ENCODE measurements at places on chromosomes 12 and 14.

GRCh38 chr14:38083039-38083438, 124.7 kb upstream of the SSTR1 start:
- DNase-seq = no peak

DNA sequence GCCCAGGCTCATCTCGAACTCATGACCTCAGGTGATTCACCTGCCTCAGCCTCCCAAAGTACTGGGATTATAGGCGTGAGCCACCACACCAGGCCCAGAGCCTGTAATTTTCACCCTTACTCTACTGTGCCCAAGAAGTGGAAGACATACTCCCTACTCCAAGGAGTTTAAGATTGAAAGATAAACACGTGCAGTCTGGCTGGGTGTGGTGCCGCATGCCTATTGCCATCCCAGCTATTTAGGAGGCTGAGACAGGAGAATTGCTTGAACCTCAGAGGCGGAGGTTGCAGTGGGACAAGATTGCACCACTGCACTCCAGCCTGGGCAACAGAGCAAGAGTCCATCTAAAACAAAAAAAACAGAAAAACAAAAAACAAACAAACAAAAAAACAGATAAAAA, 90.0 kb downstream of the NINJ2 start:
- no peak for DNase-seq

DNA sequence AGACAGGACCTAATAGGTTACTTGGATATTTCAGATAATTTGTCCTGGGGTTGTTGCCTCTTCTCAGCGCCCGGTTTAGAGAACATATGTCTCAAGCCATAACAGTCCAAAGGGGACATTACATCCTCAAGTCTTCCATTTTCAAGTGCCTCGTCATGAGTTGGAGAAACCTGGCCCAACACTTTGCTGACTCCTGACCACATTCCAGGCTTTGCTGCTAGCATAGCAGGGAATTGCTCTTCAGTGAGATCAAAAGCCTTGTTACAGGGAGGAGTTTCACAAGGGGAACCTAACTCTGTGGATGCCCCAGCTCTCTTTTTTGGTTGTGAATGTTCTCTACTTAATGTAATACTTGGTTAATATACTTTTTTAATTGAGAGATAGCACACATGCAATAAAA, 8.2 kb upstream of the MMP19 start:
- no peak for DNase-seq

DNA sequence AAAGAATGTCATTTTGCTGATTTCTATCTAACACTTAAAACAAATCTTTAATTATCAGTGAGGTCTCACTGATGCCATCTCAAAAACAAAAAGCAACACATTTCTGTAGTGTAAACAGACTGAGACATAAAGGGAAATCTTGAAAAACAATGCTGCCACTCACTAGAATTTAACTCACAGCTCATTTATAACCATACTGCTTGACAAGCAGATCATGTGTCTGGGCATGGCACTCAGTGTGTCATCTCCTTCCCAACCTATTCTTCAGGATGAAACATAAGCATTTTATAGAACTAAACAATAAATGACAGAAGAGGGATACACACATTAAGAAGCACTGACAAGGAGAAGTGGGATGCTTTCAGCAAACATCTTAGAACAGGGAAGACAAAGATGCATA, 22.4 kb downstream of the ATF7 start:
- DNase-seq = no peak

- no peak for DNase-seq
Observed at GRCh38 chr14:43001731-43002130, 1395.1 kb downstream of the LRFN5 start.

- DNase-seq = no peak
Observed at GRCh38 chr12:77299001-77299400, 233.6 kb upstream of the E2F7 start.

DNA sequence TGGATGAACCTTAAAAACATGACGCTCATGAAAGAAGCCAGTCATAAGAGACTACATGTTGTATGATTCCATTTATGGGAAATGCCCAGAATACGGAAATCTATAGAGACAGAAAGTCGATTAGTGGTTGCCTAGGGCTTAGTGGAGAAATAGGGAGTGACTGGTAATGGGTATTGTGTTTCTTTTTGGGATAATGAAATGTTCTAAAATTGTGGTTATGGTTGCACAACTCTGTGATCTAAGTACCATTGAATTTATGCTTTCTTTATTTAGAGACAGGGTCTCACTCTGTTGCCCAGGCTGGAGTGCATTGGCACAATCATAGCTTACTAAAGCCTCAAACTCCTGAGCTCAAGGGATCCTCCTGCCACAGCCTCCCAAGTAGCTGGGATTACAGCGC, 8.0 kb downstream of the RBMS2 start:
- DNase-seq = no peak

DNA sequence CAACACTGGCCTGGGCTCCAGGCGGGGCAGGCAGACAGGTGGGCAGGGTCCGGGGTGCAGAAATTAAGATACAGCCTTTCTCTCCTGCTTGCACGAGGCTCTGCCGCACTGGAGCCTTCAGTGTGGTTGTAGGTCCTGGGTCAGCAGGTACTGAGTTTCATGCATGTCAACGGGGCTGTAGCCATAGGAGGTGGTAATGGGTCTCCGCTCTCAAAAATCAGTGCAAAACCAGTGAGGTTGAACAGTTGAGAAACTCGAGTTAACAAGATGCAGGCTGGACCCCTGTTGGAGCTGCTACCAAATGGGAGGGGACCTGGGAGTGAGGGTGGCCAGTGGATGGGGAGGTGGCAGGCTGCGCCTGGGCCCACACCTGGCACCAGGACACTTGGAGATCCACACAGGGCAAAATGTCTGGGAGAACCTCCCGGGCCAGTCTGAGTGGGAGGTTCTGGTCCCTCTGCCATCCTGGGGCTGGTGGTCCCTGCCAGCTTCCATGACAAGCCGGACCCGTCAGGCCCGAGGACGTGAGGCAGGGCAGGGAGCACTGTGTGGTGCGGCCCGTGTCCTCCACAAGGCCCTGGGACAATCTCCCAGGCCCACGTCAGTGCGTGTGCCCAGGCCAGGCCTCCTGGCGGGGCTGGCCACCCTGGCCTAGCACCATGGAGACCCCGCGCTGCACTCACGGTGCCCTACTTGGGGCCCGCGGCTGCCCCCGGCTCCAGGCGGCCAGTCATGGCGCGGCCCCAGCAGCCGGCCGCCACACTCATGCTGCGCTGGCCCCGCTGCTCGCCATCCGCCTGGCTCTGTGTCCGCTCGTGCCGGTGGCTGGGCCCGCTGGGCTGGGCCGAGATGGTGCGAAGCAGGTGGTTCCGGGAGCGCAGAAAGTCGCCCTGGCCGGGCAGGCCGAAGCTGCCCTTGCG, 5.1 kb downstream of the ARL6IP4 start:
- no peak for DNase-seq

GRCh38 chr12:92465786-92466295, 236.9 kb upstream of the PLEKHG7 start:
- no peak for DNase-seq

GRCh38 chr14:87864356-87865270, 128.4 kb downstream of the GALC start:
- DNase-seq = peak; percentile 17

DNA sequence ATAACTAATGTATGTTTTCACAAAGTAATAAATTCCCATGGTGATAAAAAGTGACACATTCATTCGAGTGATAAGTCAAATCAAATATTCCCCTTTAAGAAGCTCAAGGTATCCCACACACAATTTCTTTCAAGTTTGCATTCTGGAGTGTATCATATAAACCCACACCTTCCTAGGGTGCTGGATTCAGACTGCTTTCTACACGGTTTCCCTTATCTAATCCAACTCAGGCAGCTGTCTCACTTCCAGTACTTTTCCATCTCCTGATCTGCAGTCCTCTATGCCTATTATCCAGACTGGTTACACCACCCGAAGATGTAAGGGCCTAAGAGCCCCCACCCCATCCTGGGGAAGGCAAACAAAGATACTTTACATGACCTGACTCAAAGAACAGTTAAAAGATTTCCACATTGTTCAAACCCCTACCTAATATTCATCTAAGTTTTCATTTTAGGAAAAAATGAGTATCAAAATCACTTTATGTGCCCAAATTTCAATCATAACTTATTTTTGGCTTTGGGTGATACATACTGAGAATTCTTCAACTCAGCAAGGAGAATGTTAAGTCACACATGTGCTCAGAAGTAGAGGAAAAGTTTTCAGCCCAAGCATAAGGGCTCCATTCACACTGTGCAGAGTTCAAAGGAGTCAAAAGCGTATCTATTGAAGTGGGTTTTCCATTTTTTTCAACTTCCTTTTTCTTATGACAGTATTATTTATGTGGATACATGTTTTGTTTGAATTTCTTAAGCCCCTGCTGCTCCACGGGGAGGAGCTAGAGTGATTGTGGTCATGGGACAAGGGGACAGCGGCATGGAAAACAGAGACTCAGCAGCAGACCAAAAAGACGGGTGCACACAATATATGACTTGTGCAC, 41.8 kb downstream of the CORO1C start:
- no peak for DNase-seq

DNA sequence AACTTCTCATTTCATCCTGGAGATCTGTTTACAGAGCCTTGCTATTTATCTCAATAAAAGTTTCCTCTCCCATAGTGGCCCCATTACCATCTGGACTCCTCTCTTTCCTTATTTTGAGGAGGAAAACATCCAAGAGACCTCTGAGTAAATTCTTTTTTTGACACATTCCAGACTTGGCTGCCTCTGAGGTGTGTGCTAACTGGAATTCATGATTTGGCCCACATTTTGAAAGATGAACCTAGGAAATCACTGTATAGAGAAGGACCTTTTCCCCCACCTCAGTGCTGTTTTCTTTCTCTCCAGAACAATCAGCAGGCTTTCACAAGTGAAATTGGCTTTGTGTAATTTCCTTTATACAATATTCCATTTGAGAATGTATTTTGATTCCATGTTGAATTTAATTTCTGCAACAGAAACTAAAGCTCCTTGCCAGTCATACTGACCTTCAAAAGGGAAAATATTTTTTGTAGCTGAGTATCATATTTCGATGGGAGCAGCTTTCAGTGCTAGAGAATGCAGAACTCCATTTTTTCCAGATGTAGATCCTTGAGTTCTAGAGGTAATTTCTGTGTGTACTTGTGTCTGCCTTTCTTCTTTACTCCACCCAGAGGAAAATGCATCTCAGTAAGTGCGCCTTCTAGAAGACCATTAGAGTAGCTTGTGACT, 244.9 kb upstream of the RGS6 start:
- no peak for DNase-seq

DNA sequence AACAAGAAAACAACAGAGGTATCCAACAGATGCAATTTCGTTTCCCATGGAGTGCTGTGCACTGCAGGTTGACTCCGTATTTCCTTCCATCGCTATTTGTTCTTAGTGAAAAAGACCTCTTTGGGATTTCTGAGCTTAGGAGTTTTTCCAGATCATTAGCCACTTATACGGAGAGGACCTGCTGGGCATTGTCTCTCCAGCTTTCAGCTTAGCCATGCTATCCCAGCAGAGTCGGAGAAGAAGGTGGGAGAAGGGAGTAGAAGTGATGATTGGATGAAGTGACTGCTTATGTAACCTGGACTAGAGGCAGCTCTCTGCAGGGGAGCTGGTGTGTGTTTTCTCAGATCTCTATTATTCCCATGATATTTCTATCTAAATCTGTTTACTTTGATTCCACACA, 737.7 kb downstream of the DIO2 start:
- no peak for DNase-seq

- DNase-seq = no peak
Observed at GRCh38 chr14:75794615-75795038, 133.6 kb downstream of the TTLL5 start.

- peak; percentile 62 for DNase-seq
Observed at GRCh38 chr12:95336387-95337067, 118.9 kb downstream of the VEZT start.

DNA sequence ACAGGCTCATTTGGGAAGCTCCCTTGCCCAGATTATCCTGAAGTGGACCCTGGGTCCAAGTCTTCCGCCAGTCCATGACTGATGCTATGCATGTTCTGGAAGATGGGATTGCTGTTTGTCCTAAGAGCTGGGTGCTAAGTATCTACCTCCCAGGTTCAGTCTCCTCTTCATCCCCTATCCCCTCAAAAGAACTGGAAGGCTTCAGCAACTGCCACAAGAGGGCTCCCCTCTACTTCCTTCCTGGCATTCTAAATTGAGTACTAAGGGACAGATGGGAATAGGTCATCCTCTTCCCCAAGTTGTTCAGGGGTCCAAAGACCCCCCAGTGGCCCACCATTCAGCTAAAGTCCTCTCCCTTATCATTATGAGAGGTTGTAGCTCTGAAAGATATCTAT, 9.0 kb upstream of the FKBP11 start:
- DNase-seq = no peak
